Cardiac ventricle fibroblast (primary cell): ENCODE measurements at places on chromosomes 1 and 21. TPM values are rescaled to one million over a fixed set of nuclear protein-coding genes. Genes with fewer than 3 reads are reported as not detected.

The SLC9C2 gene
- not detected in 2 replicates for total RNA-seq

The DOP1B gene
- 3.1 and 3.3 TPM in 2 replicates for total RNA-seq

The ICOSLG gene
- total RNA-seq: 0.87 and 0.93 TPM in 2 replicates

The MYOM3 gene
- total RNA-seq: not detected in 2 replicates

The SLC1A7 gene
- 0.12 and 0.34 TPM in 2 replicates for total RNA-seq

The JAK1 gene
- 130 and 155 TPM in 2 replicates for total RNA-seq

The PRR9 gene
- total RNA-seq: not detected in 2 replicates

The OLIG2 gene
- not detected in 2 replicates for total RNA-seq

The SPRR2B gene
- total RNA-seq: not detected in 2 replicates

The DCST1 gene
- not detected in 2 replicates for total RNA-seq

The AZIN2 gene
- 1.2 and 6.0 TPM in 2 replicates for total RNA-seq

The FCER1G gene
- total RNA-seq: not detected in 2 replicates

The CYP4B1 gene
- total RNA-seq: 0.64 TPM in 1 of 2 replicates, not detected in the other

The APP gene
- 496 and 560 TPM in 2 replicates for total RNA-seq
